CD8-positive, alpha-beta T cell (primary cell): ENCODE measurements at places on chromosomes 16 and 17.

GRCh38 chr16:23433261-23433920 lies 19.6 kb downstream of the COG7 start:
- no peak for DNase-seq

DNA sequence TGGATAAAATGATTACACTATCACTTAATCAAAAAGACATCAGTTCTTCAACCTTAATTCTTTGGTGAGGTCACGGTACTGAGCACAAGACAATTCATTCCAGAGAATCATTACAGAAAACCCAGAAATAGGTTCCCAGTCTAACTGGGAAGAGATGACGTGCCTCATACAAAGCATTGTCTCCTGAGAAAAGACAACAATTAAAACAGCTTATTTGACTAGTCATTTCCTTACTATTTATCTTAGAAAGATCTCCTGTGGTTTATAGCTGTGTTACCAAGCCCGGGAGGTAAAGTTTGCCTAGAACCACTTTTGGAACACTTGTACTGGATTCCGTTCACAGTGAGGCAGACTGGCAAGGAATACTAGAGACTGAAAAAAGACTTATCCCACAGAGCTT lies 5.1 kb downstream of the PHF12 start:
- DNase-seq = no peak

DNA sequence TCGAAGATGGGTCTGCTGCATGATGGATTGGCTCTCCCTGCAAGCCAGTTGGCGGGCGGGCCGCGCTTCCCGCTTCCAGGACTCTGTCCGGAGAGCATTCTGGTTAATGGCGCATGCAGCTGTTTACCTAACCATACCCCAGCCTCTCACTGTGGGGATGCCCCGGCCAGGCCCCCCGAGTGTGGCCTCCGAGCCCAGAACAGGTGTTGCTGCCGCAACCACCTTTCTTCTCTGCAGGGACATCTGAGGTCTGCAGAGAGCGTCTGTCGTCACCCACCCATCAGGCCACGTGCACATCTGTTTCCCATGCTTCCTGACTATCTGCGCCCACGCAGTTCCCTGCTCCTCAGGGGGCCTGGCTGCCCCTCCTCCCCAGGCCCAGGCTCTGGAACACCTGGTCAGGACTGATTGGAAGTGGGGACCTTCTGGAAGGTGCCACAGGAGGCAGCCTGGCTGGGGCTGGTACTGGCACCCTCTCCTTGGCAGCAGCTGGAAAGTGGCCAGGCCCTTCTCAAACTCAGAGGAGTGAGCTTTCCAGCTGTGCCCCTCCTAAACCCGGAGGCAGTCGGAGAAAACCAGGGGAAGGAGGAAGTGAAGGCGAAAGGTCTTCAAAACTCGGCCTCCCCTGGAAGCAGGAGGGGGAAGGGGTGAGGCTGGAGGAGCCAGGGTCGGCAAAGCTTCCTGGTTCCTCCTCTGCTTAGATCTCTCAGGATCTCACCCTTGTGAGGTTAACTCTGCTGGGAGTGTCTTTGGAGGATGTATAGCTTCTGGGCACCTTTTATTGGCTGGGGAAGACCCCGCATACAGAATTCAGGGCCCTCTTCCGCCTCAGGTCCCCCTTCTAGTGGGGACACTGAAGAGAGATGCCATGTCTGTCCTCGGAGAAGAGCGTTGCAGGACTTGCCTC lies 64.5 kb upstream of the CIBAR2 start:
- no peak for DNase-seq

GRCh38 chr17:2400474-2400866 lies 390 bp downstream of the MNT start:
- DNase-seq = peak; percentile 72

GRCh38 chr16:96935-97381 lies 18.9 kb downstream of the MPG start:
- peak; percentile 93 for DNase-seq

DNA sequence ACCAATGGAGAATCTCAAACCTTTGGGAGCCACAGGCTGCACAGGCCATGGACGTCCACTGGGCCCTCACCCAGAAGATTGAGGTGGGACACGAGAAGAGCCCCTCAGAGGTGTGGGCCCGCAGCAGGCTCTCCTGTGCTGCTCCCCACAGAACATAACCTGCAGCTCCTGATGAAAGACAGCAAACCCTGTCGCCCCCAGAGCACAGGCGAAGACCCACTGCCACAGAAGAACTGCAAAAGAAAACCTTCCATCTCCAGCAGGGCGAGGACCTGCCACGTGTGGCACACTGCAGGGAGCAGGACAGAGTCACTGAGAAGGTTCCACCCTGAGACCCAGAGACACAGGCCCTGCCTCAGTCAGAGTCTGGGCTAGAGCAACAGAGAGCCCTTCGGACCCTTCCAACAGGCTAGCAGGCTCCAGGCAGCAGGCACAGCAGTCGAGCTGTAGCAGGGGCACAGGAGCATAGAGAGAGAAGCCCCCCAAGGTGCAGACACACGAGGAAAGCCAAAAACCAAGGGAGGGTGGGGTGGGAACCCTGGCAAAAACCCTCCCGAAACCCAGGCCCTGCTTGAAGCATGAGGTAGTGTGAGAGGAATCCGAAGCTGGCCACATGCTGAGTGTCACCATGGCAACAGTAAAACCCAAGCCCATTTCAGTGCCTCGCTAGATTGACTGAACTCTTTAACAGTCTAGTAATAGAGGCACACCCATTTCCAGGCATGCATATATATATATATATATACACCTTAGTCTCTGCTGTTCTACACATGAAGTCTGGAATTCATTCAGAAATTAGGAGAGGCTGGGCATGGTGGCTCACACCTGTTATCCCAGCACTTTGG lies 60.0 kb upstream of the CHMP6 start:
- no peak for DNase-seq

DNA sequence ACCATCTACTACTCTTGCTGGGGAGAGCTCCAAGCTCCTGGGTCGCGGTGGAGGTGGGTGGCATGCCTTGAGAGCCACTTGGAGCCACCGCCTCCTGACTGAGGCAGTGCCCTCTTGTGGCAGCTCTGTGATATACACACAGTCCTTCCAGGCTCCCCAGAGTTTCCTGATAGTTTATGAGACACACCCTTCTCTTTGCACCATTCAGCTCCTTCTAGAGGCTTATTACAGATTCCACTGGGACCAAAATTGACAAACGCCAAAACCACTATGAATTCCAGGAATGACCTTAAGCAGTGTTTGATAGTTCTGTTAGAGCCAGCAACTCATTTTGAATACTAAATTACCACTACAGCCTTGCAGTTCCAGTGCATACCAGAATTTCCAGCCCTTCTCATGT lies 170.1 kb upstream of the CDH13 start:
- no peak for DNase-seq

DNA sequence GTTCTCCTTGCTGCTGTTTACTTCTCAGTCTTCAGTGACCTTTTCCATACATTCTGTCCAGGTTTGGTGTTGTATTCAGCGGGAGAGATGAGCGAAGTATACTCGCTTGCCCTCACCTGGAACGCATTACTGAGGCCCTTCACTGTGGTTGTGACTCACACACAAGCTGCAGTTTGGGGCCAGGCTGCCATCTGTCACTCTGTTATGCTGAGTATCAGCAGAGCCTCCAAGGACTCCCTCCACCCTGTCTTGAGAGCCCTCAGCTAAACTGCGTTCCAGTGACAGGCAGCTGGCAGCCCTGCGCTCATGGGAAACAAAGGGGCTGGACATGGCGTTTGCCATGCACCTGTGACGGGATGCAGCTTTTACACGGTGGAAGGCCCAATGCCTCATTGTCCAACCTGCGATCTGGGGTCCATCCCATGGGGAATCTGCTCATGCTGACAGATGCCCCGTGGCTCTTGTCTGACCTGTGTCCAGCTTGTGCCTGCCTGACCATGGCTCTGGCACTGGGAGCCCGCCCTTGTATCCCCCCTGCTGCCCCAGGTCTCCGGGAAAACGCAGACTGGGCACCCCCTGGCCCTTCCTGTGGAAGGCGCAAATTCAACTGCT lies 6.5 kb upstream of the ZNF778 start:
- no peak for DNase-seq

- DNase-seq = peak; percentile 49
These were observed 5.2 kb upstream of the TOB1 start for GRCh38 chr17:50871364-50871763.

DNA sequence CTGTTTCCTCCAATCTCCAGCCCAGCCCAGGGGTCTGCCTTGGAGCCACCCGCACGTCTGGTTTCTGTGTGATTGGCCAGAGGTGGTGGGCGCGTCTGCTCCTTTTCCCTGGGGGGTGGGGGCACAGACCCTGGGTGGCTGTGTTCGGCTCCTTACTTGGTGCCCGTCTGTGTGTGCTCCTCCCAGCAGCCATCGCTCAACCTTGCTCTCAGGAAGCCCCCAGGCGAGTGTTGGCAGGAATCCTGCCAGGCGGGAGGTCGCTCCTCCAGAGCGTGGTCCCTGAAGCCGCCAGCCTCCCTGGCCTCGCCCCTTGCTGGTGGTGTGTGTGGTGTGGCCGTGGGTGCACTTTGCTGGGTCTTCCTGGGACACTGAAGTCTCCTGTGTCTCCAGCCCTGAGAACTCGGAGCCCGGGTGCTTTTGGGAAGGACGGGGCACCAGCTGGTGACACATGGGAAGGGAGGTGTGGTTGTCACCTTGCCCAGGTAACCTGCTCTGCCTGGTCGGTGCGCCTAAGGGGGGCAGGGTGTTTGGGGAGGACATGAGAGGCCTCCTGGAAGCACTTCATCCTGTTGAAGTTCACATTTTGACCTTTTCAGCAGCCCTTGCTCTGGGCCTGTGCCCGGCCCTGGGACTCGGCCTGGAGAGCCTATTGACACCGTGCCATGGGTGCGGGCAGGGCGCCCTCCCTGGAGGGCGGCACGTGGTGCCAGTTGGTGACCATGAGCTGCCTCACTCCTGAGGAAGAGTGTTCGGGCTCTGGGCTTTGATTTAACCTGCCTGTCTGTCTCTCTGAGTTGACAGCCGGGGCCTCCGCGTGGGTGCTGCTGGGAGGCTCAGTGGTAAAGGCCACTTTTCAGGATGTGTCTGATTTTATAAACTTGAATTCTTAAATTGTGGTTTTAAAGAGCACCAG lies 49.0 kb upstream of the ZNF750 start:
- DNase-seq = no peak
